NCI-H524 treated with DMSO at 0.1 percent for 48 hours (cell line): ENCODE measurements at places on chromosomes 2 and 18.

DNA sequence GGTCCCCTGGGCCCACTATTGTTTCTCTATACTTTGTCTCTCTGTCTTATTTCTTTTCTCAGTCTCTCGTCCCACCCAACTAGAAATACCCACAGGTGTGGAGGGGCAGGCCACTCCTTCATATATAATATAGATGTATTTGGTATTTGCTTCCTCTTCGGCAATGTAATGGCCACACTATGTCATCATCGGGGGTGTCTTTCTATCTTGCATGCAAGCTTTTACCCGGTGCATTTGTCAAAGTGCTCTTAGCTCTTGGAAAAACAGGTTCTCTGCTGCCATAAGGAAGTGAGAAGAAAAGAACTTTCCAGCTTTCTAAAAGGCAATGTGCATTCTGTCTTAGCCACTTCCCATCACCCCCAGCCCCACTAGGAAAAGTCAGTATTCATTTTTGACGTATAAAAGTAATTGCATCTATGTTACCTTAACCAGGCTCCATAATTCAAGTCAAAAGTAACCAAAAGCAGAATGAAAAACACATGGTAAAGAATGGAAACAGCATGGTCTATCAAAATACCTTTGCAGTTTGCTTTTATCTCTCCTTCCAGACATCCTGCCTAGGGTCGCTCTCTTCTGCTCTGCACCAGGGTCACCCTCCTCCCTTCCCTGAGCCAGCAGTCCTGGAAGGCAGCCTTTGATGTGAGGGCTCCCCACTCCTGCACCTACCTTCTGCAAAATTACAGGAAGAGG, 27.2 kb upstream of the FHL2 start:
- no peak for DNase-seq

DNA sequence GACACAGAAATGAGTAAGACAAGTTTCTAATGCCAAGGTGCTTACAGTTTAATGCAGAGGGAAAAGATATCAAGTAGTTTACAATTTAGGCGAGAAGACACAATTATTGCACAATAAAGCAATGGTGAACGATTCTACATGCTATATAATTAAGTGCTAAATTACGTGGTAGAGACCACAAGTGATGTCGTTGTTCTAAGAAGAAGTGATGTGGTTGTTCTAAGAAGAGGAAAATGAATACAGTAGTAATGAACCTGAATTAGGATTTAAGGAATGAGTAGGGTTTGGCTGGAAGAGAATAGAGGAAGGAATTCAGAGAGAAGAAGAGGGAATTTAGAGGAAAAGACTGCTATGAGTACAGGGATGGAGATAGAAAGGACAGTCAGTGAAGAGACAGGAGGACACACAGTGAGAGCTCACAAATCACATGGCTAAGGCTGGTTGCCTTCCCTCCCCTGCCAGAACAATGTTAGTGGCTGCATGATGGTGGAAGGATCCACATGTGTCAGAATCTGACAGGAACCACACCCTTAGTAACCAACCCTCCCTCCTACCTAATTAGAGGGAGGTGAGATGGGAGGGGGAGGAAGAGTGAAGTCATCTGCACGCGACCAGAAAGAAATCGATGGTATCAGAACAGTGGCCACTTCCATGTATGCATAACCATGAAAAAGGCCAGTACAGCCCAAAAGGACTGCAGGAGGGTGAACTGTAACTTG, 44.7 kb downstream of the M1AP start:
- DNase-seq: no peak

- DNase-seq: no peak
Observed at GRCh38 chr2:127103243-127104165, 3.5 kb downstream of the BIN1 start.

DNA sequence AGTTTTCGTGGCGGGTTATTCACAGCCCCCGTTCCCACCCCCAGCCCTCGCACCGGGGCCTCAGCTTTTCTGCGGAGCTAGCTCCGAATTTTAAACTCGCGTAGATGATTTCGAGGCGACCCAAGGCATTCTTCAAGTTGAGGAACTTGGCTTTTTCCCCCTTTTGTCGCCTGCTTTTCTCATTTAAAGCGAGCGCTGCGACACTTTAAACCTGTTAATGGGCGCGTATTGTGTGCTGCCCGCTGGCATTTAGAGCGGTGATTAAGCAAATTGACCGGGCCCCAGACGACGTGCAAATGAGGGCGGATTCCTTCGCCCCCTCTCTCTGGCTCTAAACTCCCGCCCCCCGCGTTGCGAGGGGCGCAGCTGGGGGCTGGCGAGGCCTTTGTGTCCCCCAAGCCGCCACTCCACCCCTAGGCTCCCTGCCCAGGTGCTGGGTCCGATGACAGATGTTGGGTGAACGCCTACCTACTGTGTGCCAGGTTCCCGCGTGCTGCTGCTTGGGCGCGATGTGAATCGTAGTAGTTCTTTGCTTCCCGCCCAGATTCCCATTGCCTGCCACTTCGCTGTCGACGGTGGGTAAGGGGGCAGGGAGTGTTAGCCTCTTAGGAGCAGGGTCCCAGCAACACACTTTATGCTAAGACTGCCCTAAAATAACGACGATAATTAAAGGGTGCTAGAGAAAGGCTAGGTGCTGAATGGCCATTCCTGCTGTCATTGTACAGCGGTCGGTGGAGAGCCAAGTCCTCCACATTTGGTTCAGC, 1.9 kb downstream of the TCF7L1 start:
- no peak for DNase-seq

GRCh38 chr2:214193943-214194342, 216.9 kb upstream of the VWC2L start:
- no peak for DNase-seq

DNA sequence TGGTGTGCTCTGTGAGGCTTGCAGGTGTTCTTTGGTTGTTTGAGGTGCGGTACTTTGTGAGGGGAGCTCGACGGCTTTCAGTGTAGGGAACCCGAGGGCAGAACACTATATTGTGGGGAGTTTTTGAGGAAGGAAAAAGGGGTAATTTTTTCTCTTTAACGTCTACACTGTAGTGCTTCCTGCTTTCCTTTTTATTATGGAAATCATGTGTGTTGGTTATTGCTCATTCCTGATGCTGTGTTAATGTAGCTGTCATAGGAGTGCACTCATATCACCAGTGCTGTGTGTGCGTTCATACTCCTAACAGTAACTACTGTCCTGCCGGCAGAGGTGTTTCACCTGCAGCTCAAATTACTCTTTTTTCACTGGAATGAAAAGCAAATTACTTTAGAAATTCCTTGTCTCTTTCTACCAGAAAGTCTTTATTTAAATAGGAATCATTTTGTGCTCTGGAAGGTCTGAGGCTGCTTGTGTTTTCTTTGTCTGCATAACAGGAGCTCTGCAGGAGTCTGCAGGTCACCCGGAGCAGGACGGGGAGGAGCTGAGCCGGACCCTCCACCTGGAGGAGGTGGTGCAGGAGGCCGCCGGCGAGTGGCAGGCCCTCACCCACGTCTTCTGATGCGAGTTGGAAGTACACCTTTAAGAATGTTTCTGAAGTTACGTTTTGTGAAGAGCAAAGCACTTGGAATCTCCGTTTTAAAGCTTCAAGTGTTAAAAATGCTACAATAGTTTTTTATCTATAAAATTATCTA, 145.5 kb downstream of the ZNF236 start:
- no peak for DNase-seq

GRCh38 chr2:22554453-22554852, 830.5 kb upstream of the KLHL29 start:
- no peak for DNase-seq

GRCh38 chr18:58661423-58661822, 9.8 kb upstream of the MALT1 start:
- no peak for DNase-seq

- no peak for DNase-seq
Observed at GRCh38 chr2:9380702-9381628, 42.4 kb downstream of the ITGB1BP1 start.

- no peak for DNase-seq
Observed at GRCh38 chr2:143550500-143550899, 421.3 kb downstream of the ARHGAP15 start.

GRCh38 chr18:77619525-77619924, 369.9 kb downstream of the GALR1 start:
- DNase-seq: no peak

DNA sequence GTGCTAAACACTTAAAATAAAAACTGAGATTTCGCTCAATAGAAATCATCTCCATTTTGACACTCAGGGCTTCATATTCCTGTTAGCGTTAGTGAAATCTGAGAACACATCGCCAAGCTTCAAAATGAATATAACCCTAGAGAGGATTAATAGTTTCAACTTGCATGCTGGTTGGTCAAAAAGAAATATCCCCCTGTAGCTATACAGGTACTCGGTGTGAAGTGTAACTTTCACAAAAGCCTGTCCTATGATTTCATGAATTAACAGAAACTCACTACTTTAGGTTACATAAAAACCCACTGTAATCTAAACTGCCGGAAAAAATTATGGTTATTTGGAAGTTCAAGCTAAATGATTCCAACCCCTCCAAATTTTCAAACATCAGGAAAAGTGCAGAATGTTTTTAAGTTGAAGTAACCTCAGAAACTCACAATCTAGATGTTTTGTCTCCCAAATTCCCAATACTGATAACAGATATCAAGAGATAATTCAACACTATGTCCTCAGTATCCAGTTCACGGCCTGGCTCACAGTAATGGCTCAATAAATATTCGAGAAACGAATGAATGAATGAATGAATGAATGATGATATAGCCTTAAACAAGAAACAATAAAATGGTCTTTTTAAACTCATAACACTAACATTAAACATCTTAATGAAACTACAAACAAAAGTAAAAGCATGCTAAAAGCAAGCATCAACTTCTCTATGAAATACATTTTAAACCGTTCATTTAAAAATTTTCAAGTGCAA, 2.5 kb downstream of the TLK1 start:
- no peak for DNase-seq
